ENCODE measurements at places on chromosomes 4 and X. TPM values are rescaled to one million over a fixed set of nuclear protein-coding genes. Genes with fewer than 3 reads are reported as not detected.

SSX1 gene
- not detected for total RNA-seq

PNMA3 gene
- 2.9 TPM for total RNA-seq

- no peak for DNase-seq
Measured at GRCh38 chrX:148333989-148334388, 166.4 kb upstream of the AFF2 start.

DNA sequence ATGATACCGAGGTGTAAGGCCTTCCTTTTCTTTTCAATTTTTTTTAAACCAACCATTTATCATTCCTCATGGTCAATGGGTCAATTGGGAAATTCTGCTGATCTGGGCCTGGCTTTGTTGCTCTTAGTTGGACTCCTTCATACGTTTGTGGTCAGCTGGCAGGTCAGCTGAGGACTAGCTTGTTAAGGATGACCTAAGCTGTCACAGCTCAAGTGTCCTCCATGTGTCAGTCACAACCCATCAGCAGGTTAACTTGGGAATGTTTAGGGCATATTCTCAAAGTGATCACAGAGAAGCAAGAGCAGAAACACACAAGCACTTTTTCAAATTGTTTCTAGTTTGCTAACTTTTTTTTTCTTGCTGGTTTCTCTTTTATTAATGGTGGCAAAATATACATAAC is 117.4 kb upstream of the MAB21L2 start:
- no peak for DNase-seq

GRCh38 chr4:142547974-142548373 is 298.1 kb downstream of the INPP4B start:
- DNase-seq, result no peak

DNA sequence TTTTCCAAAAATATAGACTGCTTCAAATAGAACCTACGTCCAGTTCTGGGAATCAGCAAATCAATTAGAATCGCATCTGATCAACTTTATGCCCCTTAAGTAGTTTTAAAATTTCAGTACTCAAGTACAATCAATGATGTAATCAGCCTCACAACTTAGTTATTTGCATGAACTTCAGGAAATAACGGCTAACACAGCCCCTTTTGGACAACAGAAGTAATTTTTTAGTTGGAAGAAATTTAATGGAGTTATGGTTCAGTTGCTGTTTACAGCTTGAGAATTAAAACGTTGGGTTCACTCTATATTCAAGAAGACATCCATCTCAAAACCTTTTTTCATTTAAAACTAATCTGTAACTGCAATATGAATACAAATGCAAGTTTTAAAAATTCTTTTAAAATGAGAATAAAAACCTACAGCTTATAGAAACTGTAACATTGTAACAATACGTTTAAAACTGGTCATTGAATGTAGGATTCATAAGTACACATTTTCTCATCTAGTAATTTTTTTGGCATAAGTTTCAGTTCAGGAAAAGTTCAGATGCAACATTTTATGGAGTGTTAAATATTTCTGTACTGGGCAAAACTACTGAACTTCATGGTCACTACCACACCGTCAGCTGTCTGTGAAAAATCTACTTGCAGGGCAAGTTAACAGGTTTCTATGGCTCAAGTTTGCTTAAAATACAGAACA is 956 bp downstream of the TAPT1 start:
- DNase-seq, result no peak

DNA sequence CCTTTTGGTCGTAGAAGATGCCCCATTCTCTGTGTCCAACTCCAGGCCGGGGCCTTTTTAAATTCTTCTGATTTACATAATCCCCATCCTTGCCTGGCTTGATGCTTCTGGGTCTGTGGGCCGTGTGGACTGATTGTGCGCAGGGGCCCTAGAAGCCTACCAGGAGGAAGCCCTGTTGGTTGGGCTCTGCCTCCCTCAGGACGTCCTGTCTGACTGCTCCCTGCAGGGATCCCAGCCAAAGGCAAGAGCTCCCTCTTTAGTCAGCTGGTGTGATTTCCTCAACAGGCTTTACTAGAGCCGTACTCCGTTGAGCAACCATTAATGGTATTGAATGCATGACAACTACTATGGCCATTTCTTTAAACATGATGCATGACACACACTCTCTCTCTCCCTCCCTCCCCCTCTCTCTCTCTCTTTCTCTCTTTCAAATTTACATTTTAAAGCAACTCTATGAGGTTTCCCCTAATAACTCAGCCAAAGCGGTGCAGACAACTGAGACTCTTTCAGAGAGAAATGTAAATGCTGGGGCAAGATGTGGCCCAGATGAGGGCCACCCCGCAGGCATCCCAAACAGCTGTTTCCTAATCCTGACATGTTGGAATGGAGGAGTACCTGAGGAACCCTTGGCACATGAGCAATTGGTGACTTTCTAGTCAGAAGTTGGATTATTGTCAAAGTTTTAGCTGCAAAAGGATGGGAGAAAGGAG is 117.3 kb downstream of the DRD5 start:
- peak; percentile 87 for DNase-seq

- DNase-seq, result no peak
Measured at GRCh38 chr4:30413915-30414314, 306.3 kb upstream of the PCDH7 start.

NWD2 gene
- total RNA-seq, result not detected

DNA sequence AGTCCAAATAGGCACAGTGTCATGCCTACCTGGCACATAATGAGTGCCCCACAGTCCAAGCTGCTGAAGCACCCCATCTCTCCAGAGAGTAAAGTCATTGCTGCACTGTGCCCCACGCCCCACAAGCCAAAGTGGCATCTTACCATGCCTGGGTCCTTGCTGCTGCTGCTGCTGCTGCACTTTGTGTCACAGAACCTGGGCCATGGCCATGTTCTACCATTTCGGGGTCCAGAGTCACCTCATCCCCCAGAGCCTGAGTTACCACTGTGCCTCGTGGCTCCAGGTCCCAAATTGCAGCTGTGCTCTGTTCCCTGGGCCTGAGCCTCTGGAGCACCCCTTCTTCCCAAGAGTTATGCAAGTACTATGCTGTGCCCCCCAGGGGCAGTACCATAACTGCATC is 40.5 kb downstream of the SLC10A7 start:
- no peak for DNase-seq

DNA sequence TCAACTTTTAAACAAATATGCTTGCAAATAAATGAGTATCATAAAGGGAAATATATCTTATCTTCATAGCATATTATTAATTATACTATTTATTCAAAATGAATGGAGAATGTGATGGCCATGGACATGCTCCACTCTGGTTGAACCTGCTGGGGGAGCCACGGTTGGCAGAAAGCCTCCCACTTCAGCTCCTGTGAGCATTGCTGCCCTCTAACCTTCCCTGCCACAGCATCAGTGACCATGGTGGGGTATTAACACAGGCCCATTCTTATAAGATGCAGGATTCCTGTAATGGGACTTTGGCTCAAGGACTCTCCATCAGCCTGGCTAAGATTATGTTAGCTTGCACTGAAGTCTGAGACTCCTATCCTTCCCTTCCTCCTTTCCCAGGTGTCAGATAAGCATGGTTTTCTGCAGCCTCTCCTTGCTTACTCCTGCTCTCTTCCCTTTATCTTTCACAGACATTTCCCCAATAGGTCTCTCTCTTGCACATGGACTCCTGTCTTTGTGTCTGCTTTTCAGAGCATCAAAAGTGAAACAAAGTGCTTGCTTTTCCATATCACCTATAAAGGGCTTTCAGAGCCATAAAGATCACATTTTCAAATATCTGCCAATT is 4.9 kb upstream of the ABRAXAS1 start:
- DNase-seq, result peak; percentile 17

DNA sequence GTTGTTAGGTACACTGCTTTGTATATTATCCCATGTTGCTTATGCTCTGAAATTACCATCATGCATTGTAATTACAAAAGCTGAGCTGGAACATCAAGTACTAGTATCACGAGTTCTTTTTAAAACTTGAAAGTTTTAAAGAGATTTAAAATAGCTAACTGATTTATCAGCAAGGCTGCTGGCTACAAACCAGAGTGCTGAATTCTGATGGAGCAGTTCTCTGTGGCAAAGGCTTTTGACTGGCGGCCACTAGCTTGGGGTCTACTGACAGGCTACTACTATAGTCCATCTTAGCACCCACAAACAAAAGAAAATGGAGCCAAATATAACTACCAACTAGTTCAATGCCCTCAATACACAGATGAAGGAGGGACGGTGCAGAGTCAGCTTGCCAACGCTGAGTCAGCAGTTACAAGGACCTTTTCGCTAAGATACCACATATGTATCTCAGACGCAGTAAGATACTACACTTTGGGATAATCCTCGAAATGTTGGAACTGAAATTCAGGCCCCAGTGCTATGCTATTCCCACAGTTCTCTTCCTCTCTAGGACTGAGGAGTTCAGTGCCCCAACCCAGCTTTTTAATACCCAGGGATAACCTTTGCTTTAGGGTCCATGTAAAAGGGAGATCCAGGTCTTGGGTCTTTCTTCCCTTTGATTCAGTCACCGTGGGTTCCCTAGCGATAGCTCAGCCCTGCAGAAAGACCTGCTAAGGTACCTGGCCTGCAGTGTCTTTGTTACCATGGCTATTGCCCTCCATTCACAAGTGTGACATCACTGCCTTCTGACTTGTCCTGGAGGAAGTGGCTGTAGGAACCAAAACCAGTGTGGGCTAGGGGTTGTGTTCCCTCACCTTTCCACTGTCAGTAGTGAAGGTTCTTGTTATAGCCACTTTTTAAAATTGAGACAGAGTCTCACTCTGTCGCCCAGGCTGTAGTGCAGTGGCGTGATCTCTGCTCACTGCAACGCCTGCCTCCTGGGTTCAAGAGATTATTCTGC is 22.8 kb downstream of the MFAP3L start:
- no peak for DNase-seq

PASD1 gene
- not detected for total RNA-seq

GRCh38 chr4:82780752-82781231 is 17.8 kb downstream of the SCD5 start:
- DNase-seq, result no peak

GRCh38 chr4:182144626-182145333 is 98.4 kb upstream of the TENM3 start:
- DNase-seq, result peak; percentile 53

GRCh38 chrX:74420196-74421035 is 877 bp upstream of the SLC16A2 start:
- DNase-seq, result peak; percentile 78

DNA sequence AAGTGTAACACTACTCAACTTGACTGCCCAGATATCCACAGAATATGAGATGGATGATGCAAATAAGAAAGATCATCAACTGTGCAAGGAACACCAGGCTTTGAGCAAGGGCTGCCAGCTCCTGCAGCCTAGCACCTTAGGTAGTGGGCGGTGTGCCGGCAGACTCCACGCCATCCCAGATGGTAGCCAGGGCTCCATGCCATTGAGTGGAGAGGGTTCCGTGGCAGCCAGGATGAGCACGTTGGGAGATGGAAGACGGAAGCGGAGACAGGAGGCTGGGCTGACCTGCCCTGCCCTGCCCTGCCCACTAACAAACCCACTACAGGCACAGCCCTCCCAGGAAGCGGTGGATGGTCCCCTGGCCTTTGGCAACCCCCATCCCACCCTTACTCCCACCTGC is 51.9 kb downstream of the TMPRSS11F start:
- DNase-seq, result no peak

DNA sequence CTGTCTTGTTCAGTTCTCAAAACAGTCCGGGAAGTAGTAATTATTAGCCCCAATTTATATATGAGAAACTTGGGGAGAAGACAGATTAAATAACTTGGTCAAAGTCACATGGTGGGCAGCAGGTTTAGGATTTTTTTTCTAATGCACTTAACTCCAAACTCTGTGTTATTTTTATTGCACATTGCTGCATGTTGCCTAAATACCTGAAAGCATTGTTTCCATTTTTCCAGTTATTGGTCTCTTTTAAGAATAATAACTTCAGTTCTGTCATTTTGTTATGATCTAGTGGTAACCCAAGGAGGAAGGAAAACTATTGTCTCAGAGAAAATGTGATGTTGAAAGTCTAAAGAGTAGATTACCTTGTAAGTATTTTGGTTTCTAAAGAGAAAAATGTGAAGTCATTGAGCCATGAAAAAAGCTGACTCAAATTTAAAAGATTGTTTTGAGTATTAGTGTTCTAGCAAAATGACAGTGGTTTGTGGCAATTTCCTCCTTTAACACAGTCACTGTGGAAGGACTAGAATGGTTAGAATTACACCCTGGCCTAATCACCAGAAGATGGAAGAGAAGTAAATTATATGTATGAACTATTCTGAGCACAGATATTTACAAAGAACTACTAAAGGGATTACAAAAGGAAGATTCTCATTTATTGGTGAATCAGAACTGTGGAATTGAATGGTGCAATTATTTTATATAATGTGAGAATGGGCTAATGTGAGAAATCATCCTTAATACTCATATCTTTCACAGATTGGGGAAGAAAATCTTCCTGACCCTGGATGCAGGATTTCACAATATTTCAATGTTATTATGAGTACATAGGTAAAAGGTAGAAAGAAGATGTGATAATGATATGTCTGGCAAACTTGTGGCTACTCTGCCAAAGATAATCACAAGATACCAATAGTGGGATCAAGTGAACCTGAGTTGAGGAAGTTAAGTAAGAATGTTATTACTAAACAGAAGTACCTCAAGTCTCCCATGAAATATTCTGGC is 21.7 kb upstream of the CXCL8 start:
- DNase-seq, result no peak

PCDH11X gene
- total RNA-seq, result 27.1 TPM

GRCh38 chrX:17656556-17656955 is 80.7 kb upstream of the SCML1 start:
- DNase-seq, result no peak

DNA sequence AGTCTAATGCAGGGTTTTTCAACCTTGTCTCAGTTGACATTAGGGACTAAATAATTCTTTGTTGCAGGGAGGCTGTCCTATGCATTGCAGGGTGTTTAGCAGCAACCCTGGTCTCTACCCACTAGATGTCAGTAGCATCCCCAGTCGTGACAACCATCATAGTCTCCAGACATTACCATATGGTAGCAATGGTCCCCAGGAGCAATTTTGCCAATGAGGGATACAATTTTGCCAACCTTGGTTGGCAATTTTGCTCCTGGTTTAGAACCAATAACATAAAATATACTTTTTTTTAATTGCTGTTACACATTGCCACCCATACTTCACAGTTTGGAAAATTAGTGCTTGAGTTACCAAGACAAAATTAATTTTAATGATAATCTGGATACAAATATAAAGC is 6.0 kb downstream of the EREG start:
- peak; percentile 69 for DNase-seq

- DNase-seq, result no peak
Measured at GRCh38 chr4:41622787-41623186, 84.8 kb downstream of the LIMCH1 start.
